ENCODE measurements at places on chromosomes 2 and 18.

DNA sequence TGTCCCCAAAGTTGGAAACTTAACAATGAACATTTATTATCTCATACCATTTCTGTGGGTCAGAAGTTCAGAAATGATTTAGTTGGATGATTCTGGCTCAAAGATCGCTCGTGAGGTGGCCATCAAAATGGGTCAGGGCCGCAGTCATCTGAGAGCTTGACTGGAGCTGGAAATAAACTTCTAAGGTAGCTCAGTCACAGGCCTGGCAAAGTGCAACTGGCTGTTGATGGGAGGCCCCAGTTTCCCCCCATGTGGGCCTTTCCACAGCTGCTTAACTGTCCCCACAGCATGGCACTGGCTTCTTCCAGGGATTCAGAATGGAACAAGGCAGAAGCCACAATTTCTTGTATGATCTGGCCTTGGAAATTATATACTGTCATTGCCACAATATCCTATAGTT is 200.1 kb upstream of the RAB12 start:
- no peak for DNase-seq

DNA sequence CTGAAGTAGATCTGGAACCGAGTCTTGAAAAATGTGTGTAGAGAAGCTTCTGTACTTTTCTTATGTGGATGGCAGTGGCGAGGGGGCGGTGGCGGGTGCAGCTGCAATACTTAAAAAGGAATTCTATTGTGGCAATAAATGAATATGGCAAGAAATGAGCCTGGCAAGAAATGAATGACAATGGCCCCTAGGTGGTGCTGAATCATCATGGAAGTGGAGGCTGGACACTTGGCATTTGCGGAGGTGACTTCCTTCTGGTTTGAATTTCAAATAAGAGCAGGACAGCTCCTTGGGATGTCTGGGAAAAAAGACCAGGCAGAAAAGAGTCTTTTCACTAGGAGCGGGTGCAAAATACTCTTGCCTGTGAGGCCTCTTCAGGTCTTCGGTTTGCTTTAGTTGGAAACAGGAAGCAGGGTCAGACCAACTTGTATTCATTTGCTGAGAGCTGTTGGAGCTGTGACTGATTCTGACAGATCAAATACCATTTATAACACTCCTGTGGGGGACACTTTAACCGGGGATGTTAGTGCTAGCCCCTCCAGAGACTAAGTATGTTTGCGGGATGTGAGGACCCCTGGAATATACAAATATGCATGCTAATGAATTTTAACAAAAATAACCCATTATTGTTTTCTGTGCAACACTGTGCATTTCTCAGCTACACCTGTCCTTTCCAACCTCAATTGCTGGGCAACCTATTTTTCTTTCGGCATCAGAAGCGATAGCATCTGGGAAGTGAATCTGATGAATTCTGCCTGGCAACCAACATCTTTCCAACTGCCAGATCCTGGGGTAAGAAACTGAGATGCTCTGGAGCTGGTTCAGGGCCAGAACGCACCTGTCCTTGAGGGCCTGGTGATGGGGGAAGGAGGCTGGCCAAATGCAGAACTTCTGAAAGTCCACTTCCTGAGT is 35.4 kb downstream of the FASTKD2 start:
- DNase-seq: peak; percentile 75

- DNase-seq: peak; percentile 85
Measured at GRCh38 chr2:209579230-209579749, 155.4 kb downstream of the MAP2 start.

DNA sequence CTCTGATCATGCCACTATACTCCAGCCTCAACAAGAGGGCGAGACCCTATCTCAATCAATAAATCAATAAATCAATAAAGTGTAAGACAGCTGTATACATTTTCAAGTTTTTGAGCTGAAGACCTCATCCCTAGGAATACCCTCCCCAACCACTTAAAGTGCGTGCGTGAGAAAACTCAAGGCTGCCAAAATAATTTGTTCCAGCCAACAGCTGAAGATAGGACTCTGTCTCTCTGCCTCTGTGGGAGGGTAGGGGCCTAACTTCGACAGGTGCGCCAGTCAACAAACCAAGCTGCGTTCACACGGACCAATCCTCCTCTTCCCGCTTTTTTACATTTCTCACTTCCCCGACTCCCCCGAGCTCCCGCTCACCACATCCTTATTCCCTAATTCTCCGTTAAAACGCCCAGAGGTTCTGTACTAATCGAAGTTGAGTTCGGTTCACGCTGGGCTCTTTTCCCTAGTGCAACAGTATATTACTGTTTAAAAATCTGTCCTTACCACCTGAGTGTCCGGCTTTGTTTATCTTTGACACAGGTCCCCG is 618 bp downstream of the POLR2D start:
- DNase-seq: peak; percentile 50

- peak; percentile 68 for DNase-seq
Measured at GRCh38 chr2:153163055-153163454, 315.5 kb downstream of the RPRM start.

- DNase-seq: peak; percentile 41
Measured at GRCh38 chr2:232502511-232502910, 14.9 kb upstream of the ECEL1 start.

DNA sequence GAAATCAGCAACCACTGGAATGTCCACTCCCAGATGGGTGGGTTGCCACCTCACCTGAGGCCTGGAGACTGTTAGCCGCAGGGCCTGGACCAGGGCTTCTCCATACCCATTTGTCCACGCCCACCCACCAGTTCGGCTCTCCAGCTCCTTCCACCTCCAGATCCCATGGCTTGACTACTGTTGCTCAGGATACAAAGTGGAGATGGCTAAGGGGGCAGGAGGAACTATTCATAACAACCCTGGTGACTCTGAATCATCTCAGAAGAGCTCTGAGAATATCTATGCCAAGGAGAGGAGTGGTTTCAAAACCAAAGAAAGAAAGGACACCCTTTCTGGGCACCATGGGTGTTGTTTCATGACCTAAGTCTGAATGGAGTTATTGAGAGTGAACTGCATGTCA is 145.8 kb downstream of the LAMA3 start:
- no peak for DNase-seq

DNA sequence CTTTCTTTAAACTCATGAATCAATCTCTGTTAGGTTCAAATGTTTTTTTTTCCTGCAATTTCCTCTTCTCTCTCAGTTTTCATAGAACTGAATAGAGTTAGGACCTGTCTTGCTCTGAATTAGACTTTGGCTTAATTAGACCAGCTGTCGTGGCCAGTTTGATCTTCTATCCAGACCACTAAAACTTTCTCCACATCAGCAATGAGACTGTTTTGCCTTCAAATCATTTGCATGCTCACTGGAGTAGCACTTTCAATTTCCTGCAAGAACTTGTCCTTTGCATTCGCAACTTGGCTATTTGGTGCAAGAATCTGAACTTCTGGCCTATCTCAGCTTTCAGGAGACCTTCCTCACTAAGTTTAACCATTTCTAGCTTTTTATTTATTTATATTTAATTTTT is 2002.2 kb upstream of the PIK3C3 start:
- DNase-seq: no peak

DNA sequence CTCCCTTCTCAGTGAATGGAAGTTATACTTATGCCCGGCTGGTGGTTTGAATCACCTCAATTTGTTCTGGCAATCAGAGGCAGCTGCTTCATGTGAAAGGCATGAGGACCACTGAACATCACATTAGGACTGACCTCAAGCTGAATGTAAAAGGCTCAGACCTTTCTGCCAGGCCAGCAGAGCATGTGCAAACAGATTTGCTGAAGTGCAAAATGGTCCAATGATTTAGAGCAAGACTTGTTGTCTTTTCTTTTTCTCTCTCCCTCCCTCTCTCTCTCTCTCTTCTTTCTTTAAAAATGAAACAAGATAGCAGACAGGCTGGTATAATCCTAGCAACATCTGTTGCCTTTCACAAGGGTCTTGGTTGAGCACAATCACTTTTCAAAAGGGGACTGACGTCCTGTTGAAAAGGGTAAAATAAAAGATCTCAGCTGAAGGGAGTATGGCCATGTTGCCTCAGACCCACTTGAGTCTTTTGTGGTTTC is 13.3 kb upstream of the CDH7 start:
- peak; percentile 99 for DNase-seq

GRCh38 chr2:3034396-3034795 is 343.2 kb downstream of the EIPR1 start:
- no peak for DNase-seq

DNA sequence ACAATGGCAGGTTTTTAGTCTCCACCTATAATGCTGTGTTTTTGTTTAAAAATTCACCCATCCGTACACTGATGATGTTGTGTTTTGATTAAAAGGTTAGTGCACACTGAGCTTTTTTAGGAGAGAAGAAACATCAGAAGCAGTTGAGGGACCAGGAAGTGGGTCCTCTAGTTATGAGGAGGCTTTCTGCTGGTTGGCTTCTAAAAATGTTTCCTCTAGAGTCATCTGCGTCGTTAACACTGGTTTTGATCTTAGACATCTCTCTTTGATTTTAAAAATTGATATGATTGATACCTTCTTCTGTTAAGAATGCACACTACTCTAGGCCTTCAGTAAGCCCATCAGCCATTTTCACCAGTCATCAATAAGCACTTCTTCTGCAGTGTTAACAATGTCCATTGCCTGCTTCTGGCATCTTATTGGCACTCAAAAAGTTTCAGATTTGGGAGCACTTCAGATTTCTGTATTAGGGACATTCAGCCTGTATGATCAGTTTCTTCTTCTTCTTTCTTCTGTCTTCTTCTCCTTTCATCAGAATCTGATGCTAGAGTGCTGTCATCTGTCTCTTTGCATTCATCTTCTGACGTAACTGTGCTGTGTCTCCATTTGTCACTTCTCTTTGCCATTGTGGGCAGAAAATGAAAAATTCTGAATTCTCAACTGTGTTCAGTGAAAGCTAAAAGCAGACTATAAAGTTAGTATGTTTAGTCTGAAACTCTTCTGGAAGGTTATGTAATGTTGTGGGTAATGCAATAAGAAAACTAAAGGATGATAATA is 56.3 kb downstream of the PHLPP1 start:
- no peak for DNase-seq

DNA sequence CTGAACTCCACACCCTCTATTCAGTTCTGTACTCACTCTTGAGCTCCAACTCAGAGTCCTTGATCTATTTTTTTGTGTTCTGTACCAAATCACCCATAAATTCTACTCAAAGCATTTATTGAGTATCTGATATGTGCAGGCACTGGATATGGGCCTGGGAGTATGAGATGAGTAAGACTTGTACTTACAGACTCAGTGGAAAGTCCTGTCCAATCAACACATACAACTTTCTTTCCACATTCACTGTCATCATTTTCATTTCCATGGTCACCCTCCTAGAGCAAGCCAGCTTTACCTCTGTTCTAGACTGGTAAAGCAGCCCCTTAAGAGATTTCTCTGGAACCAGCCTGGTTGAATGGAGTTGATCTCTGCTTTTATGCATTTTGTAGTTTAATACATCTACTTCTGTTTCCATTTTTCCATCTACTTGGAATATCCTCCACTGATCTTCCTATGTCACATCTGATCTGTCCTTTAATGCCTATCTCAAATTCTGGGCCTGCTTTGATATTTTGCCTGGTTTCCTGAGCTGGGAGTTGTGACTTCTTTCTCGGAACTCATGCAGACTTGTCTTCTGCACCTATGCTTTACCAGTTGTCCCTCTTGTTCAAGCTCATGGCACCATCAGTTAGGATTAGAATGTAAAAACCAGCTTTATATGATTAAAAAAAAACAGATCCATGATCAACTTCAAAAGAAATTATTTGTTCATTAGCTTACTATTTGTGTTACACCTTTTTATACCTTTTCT is 96.9 kb upstream of the GLS start:
- DNase-seq: no peak

DNA sequence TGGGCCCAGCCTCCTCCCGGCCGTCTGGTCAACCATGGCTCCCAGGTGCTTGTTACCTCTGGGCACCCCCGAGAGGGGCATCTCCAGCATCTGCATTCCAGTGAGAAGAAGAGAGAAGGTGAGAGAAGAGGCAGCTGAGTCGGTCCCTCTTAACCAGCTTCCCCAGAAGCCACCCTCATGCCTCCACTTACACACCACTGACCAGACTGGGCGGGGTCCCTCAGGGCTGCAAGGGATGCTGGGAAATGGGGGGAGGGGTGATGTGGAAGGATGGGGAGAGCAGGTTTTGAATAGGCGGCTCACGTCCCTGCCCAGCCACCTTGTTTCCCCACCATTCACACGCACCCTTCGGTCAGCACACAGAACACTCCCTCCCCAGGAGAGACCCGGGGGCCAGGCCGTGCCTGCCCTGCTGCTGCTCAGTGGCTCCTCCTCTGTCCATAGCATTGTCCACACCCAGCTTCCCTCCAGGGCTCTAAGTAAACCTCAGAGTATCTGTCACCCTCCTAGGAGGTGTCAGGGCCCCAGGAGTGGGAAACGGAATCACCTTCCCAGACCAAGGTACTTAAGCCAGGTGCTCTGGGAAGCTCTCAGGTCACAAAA is 34.7 kb downstream of the GBX2 start:
- peak; percentile 6 for DNase-seq

- peak; percentile 99 for DNase-seq
Measured at GRCh38 chr18:52437161-52437560, 97.2 kb downstream of the DCC start.

DNA sequence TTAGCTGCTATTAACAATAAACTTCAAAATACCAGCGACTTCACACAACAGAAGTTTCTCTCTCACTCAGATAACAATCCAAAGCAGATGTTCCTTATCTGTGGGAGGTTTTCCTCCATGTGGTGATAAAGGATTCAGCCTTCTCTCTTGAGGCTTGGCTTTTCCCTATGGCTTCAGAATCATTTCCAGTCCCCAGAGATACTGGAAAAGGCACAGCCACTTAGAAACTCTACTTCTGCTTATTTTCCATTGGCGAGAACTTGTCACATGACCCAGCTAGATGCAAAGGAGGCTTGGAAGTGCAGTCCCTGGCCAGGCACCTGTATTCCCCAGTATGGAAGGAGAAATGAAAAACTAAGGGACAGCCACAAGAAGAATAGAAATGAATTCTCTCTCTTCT is 344.8 kb downstream of the MTX2 start:
- DNase-seq: no peak

DNA sequence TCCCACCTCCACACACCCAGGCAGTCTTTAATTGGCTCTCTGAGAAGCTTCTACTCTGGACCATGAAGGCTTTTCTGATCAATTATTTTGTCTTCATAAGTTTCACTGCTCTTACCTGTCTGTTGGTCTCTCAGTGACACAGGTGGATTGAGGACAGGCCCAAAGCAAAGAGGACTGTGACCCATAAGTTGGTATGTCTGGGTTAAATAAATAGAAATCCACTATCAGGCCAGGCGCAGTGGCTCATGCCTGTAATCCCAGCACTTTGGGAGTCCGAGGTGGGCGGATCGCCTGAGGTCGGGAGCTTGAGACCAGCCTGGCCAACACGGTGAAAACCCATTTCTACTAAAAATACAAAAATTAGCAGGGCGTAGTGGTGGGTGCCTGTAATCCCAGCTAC is 2.7 kb upstream of the SLC16A14 start:
- DNase-seq: no peak

GRCh38 chr2:63055226-63056106 is 4.8 kb downstream of the OTX1 start:
- no peak for DNase-seq

DNA sequence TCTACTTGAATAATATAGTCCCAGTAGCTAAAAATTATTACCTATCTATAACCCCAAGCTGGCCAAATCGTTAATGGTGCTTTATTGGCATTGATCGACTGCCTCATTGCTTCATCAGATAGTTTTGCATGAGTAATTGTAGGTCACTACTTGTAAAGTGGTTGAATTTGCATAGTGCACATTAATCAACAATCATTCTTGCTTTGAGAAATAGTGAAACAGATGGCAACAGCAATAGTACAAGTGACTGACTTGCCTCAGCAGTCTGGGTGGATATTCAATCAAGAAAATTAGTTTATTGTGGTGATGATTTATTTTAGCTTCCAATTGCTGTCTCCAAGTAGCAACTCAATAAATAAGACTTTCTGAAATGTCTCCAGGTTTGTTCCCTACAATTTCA is 117.8 kb upstream of the NRXN1 start:
- DNase-seq: peak; percentile 67
